Pons (tissue), 1 donor: ENCODE measurements at places on chromosomes 2 and 18.

GRCh38 chr2:129793431-129793902 is 186.0 kb upstream of the RAB6C start:
- DNase-seq = no peak

DNA sequence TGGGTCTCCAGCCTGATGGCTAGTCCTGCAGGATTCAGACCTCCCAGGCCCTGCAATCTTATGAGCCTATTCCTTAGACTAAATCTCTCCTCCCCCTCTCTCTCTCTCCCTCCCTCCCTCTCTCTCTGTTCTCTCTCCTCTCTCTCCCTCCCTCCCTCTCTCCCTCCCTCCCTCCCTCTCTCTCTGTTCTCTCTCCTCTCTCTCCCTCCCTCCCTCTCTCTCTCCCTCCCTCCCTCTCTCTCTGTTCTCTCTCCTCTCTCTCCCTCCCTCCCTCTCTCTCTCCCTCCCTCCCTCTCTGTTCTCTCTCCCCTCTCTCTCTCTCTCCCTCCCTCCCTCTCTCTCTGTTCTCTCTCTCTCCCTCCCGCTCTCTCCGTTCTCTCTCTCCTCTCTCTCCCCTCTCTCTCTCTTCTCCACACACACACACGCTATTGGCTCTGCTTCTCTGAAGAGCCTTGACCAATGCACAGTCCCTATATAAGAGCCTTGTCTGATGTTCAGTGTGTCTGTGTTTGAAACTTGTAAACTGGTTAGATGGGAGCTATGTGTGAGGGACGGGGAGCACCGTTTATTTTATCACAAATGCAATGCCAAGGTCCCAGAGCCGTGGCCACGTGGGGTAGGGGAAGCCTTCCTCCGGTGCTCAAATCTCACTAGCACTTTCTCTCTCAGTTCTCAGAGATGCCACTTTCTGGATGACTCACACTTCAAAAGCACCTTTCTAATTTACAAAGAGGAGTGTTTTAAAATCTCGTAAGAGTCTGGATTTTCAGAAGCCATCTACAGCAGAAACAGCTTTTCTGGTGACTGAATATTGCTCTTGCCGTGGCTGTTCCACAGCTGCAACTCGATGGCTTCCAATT is 9.4 kb upstream of the PRLH start:
- no peak for DNase-seq

- DNase-seq = no peak
Measured at GRCh38 chr2:226183033-226183432, 616.6 kb downstream of the IRS1 start.

- DNase-seq = peak; percentile 73
Measured at GRCh38 chr2:85797921-85798320, 44.1 kb downstream of the ATOH8 start.

DNA sequence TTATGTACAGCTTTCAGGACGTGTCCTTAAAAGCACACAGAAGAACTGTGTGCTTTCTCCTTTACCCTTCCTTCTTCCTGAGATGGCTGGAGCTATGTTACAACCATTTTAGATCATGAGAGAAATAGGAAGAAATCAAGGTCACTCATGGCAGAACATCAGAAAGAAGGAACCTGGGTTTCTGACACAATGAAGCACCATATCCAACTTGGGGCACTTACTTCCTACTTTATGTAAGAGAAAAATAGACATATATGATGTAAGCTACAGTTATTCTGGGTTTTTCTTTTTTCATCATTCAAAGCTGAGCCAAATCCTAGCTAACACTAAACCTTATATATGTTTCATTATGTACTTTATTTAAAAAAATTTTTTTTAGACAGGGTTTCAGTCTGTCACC is 79.5 kb downstream of the FAM161A start:
- no peak for DNase-seq

DNA sequence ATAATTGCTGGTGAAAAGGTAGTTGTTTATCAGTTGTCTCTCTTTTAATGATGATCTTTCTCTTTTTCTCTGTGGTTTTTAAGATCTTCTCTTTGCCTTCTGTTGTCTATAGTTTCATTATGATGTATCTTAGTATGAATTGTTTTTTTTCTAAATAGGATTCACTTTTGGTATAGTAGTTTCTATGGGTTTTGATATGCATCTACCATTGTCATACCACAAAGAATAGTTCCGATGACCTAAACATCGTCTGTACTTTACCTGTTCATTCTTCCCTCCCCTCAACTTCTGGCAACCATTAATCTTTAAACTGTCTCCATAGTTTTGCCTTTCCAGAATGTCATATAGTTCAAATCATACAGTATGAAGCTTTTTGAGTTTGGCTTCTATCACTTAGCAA is 19.6 kb downstream of the RDH14 start:
- DNase-seq = no peak

DNA sequence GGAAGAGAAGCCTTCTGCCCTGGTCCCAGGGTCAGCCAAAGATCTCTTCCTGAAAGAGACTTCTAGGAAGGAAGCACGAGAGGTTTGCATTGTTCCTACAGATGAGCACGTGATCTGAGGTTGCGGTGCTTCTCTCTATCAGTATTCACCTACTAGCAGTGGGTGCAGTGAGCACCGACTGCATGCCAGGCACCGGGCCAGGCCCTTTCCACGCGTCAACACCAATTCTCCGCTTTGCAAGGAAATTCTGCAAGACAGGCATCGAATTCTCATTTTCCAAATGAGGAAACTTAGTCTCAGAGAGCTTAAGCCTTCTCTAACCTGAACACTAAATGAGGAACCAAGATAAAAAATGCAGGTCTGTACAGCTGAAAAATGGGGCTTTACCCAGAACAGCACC is 151.5 kb upstream of the MYCN start:
- DNase-seq = no peak

GRCh38 chr2:120875431-120875830 is 139.8 kb downstream of the GLI2 start:
- no peak for DNase-seq

- DNase-seq = no peak
Measured at GRCh38 chr2:152126664-152127063, 27.8 kb upstream of the CACNB4 start.

- no peak for DNase-seq
Measured at GRCh38 chr18:28112056-28112470, 64.9 kb downstream of the CDH2 start.

DNA sequence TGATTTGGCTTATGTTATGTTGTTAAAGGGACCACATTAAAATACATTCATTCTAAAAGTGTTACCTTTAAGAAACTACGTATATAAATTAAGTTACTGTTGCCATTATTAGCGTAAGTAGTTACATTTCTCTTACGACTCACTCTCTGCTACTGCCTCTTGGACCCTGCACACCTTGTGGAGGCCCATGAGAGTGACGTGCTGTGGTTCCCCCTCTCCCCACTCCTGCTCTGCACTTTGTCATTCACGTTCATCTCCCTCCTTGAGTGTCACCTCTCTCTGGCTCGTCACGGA is 830 bp upstream of the MERTK start:
- no peak for DNase-seq

GRCh38 chr2:205582366-205582765 is 99.9 kb upstream of the NRP2 start:
- no peak for DNase-seq

DNA sequence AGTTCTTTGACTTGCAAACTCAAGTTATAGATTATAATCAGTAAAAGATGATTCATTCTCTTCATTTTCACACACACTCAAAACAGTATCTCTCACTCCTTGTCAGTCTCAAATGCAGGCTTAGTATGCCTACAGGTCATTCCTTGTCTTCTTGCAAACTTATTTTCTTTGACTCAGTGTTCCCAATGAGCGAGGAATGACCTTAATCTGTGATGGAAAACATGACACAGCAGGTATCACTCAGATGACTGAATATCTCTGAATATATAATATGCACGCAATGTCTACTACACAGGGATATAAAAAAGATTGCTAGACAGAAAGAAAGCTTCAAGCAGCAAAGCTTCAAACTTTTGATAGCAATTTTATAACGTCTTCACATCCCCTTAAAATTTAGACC is 127.8 kb upstream of the RGPD4 start:
- no peak for DNase-seq

DNA sequence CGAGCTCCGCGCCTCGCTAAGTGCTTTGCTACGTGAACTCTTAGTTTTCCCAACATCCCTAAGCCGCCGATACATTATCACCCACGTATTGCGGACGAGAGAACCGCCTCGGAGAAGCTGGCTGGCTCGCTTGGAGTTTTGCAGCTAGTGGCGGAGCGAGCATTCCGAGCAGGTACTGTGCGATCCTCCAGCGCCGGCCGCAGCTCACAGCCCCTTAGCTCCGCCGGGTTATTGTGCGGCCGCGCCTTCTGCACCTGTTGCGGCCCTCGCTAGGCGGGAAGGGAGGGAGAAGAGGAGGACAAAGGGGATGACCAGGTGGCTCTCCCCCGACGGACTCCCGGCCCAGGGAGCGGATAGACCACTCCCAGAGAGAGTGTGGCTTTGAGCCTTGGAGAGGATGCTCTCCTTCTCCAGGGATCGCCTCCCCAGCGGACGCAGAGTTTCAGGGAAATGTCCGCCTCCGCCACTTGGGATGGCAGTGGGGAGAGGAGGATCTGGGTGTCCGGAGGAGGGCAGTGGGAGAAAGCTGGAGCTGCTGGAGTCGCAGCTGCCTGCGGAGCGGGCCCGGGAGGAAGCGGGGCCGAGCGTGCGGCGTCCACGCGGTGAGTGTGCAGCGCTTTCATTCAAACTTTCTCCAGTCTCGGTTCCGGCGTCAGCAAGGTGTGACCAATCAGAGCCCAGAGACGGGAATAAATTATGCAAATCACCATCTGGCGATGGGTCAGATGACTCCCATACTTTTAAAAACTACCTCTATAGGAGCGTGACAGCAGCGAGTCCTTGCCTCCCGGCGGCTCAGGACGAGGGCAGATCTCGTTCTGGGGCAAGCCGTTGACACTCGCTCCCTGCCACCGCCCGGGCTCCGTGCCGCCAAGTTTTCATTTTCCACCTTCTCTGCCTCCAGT is at the start of gene LIPG:
LIPG (plus strand) TSS at position 769 of the 905 bp plus-strand sequence. CDS start 252 bp downstream, outside the sequence.
- peak; percentile 64 for DNase-seq

GRCh38 chr2:190840569-190841172 is 40.0 kb upstream of the GLS start:
- DNase-seq = no peak

- no peak for DNase-seq
Measured at GRCh38 chr2:35298493-35298892, 1057.1 kb upstream of the CRIM1 start.

DNA sequence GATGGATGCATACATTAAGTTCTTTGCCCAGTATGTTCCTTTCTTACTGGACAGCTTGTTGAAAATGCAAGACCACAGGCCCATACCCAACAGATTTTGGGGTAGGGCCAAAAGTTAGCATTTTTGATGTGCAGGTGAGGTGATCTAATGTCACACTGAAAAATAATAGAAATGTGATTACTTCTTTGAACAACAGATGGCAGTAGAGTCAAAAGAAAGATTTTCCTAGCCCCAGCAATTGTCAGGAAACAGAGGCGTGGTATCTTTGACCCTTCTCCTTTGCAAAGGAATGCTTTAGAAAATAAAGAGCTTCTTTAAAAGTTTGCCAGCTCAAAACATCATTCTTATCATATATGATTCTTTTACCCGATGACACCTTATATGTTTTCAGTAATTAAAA is 343.6 kb upstream of the SYT4 start:
- DNase-seq = peak; percentile 43

DNA sequence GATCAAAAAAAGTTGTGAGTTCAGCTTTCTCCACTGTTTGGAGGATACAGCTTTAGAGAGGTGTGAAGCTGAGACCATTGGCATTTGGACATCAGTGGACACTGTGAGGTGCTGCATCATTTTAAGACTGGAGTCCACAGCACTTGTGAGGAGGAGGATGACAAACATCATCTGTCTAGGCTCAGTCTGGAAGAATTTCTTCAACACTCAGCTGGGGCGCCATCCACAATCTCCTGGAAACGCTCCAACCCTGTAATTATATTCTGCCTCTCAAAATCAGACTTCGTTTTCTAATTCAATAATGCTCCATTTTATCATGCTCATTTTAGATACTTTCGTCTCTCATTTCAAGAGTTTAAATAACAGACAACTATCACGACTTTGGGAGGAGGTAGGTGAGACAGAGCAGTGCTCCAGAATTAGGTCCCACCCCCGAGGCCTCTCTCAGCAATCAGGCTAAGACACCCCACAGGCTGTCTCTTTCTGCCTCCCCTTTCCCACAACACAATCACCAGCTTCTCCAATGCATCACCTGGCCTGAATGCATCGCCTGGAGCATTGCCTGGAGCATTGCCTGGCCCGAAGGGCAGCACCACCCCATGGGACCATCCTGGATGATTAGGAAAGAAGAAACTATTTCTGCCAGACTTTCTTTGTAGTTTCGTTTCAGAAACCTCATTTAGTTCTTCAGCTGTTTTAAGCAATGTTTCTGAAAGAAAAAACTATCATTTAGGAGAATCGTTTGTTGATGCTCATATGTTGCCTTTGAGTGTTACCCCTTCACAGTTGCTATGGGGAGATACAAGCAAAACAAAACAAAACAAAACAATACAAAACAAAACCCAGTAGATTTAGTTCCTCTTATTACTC is 37.0 kb upstream of the DPP10 start:
- no peak for DNase-seq

GRCh38 chr2:181264441-181264840 is 192.7 kb upstream of the ITGA4 start:
- DNase-seq = no peak

- DNase-seq = no peak
Measured at GRCh38 chr18:25244924-25245698, 106.9 kb downstream of the ZNF521 start.

DNA sequence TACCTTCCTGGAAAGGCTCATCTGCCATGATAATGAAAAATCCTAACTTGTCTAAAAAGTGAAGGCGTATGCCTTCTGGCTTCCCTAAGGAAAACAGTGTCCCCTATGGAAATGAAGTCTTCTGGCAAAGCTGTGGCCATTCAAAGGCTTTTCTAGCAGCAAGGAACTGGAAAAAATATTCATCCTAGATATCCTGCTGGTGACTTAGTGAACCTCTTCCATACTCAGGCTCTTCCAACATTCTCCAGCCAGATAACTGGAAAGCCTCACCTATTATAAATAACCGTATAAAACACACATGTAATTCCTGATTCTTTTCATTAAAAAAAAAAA is 84.7 kb downstream of the RBMS1 start:
- no peak for DNase-seq

DNA sequence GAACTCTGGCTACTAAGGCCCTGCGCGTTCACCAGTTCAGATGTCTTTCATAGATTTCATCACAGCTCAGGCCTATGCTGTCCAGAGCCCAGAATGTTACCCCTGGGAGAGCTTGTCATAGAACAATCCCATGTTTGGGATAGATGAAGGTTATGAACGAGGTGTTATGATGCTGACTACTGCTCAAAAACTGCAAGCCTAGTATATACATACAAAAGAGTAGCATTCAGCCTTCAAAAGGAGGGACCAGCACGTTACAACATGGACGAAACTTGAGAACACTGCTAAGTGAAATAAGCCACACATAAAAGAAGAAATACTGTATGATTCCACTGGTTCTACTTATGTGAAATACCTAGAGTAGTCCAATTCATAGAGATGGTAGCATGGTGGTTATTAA is 401.9 kb downstream of the NBAS start:
- DNase-seq = no peak
